Bronchial epithelial cell (primary cell): ENCODE measurements at places on chromosomes 16 and 17.

DNA sequence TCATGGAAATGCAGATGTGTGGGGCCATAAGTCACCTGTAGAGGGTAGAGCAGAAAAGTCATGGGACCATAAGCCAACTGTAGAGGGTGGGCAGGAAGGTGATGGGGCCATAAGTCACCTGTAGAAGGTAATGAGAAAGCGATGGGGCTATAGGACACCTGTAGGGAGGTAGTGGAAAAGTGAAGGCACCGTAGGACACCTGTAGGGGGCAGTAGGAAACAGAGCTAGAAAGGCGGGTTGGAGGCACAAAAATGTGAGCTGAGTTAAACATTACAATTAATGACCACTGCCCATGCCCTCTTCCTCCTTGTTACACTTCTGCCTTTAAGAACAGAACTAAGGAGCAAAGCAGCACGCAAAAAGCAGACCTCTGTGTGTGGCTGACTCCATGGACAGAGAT, 150.1 kb downstream of the SHISA6 start:
- DNase-seq: no peak

- DNase-seq: no peak
These were observed 85.1 kb downstream of the PRKCA start for GRCh38 chr17:66387392-66387981.

DNA sequence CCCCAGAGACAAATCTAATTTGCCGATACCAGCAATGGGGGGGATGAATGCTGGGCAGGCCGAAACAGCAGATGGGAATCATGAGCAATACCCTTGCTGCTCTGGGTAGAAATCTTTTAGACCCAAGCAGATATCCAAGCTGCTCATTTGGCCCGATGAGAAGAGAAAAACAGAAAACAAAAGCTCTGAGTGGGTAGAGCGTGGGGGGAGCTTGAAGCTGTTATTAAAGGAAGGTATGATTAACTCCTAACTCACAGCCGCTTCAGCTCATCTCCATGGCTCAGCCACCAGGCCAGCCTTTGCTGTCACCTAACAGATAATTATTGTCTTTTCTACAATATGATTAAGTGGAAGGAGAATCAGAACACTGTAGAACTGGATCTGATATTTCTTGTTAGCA, 58.3 kb downstream of the VPS35L start:
- DNase-seq: no peak

- DNase-seq: peak; percentile 46
These were observed 9.3 kb upstream of the SLC16A5 start for GRCh38 chr17:75078284-75079022.

GRCh38 chr17:78019976-78020716, 61.6 kb downstream of the TNRC6C start:
- DNase-seq: no peak
